ENCODE measurements at places on chromosomes 6 and 20.

- DNase-seq: peak; percentile 30
Measured at GRCh38 chr6:133092771-133093170, 148.4 kb upstream of the EYA4 start.

DNA sequence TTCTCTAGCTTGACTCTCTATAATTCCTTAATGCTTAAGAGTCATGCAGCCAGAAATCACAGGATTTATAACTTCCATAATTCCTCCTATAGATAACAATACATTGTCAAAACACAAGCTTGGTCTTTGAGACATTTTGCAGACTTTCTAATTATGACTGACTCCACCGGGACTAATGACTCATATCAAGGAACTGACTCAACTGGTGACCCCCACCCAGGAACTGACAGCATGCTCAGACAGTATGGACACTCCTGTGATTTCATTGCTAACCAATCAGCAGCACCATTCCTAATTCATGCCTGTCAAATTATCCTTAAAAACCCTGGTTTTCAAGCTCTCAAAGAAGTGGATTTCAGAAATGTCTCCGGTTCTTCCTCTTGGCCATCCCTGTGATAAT lies 670.5 kb upstream of the IMPG1 start:
- DNase-seq: no peak

- DNase-seq: no peak
Measured at GRCh38 chr6:79369026-79369425, 134.5 kb upstream of the HMGN3 start.

GRCh38 chr6:67748521-67748920 lies 886.6 kb upstream of the ADGRB3 start:
- DNase-seq: no peak

DNA sequence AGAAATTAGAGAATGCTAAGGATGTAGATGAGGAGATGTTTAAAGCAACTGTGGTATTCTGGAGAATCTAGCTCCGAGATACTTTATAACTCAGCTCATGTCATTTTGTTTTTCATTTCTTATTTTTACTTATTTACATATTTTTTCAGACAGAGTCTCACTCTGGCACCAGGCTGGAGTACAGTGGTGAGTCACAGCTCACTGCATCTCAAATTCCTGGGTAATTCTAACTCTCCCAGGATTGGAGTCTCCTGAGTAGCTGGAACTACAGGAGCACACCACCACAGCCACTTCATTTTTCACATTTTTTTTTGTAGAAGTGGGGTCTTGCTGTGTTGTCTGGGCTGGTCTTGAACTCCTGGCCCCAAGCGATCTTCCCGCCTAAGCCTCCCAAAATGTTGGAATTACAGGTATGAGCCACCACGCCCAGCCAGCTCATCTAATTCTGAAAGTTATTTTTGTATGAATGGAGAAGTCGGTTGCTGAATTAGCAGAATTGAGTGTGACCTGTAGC lies 94.3 kb upstream of the FAM8A1 start:
- DNase-seq: no peak

DNA sequence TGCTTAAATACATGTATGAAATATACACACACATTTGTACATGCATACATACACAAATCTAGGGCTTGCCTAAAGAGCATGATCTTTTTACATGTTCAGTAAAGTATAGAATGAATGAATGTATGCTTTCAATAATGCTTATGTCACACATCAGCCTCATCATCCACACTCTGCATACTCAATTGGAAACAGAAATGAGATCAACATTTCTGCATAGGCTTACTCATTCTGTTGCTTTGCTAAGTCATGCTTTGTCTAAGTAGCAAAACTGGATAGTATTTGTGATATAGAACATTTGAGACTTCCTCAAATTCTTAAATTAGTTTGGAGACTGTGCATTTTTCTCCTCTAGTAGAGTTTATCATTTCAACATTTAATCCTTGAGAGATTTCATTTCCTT lies 343.3 kb downstream of the ADGRB3 start:
- DNase-seq: no peak

- DNase-seq: no peak
Measured at GRCh38 chr6:145813285-145814034, 1.1 kb downstream of the FBXO30 start.

GRCh38 chr20:61755971-61756845 lies 309.5 kb downstream of the TAF4 start:
- no peak for DNase-seq

- no peak for DNase-seq
Measured at GRCh38 chr20:33992145-33992922, 1.4 kb upstream of the RALY start.

DNA sequence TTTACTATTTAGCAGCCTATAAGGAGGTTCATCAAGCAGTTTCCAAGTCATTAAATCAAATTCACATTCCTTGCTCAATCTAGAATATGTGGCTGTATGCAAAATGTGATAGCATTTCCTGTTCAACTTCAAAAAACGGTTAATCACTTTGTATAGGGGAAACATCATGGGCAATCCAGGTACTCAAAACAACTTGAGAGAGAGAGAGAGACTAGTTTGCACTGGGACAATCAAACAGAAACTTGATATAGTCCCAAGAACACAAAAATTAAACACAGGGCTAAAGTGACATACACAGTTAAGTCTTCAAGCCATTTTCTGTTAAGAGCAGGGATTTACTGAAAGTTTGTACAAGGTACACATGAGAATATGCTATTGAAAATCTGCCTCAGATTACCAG lies 7.4 kb downstream of the CPNE1 start:
- DNase-seq: no peak

DNA sequence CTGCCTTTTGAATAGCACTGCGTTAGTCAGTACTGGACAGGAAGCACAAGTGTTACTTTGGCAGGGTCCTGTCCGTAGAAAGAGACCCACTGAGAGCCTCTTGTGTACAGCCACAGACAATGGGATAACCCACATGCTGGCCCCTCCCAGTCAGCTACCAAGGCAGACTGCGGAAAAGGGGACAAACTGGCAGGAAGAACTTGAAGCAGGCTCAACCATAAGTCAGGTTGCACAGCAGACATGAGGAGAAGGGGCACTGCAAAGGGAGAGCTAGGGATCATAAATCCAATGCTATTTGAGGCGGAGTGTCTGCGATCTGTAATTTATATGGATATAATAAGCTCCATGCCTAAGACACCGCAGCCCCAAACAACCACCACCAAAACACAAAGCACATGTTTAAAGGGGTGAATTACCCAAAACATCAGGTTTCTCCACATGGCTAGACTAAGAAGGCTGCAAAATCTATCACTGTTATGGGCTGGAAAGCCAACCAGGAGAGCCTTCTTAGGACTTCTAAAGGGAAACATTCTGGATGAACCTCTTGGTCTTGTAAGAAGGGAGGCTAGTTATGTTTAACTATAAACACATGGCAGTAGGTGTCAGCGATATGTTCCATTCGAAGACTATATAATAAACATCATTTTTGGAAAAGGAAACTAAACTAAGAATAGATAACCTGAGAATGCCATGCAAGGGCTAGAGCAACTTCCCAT lies 141.7 kb downstream of the BACH2 start:
- DNase-seq: no peak

DNA sequence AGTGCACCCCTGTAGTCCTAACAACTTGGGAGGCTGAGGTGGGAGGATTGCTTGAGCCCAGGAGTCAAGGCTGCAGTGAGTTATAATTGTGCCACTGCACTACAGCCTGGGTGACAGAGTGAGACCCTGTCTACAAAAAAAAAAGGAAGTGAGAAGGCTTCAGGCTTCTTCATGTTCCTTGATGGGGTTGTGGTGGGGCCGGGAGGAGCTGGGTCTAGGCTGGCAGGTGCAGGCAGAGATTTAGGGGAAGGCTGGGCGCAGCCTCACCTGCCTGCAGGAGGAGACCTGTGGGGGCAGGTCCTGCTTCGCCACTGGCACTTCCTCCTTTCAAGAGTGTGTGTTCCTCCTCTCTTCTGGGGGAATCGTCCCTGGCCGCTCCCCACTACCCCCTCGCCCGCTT lies 63.9 kb downstream of the CHMP4B start:
- DNase-seq: no peak

DNA sequence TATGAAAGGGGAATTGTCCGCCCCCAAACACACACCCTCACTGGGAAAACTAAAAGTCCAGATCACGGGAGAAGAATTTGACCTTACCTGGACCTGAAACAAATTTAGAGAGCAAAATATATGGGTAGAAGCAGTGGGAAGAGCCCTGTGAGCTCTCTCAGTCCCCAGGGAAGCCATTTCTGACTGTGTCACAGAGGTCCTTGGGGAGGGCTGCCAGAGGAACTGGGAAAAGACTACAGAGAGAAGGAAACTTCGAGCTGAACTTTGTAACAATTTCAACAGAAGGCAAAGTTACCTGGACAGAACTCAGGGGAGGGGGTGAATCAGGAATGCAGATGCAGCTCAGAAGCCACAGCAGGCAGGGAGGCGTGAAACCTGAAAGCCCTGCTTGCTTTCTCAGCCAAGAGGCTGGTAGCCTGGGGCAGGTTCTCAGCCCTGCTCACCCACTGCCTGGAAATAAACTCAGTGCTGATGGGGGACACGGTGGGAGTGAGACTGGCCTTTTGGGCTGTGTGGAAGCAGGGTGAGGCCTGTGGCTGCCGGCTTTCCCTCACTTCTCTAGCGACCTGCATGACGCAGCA lies 163.8 kb downstream of the TMEM200A start:
- no peak for DNase-seq

DNA sequence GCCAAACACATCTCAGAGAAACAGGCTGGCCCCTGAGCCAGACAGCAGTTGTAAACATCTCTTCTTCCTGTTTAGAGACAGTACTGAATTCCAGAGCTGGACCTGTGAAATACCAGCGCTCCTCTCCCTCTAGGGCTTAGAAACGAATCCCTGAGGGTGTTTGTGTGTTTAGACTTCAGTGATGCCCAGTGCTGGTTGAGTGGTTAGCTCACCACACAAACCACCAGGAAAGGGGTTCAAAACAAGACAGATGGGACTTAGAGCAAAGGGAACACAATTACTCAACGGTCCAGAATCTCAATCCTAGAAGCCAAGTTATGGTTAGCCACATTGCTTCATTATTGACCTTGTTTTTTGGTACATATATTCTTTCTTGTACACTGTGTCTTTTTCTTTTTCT lies 108.7 kb upstream of the TMEM170B start:
- no peak for DNase-seq

DNA sequence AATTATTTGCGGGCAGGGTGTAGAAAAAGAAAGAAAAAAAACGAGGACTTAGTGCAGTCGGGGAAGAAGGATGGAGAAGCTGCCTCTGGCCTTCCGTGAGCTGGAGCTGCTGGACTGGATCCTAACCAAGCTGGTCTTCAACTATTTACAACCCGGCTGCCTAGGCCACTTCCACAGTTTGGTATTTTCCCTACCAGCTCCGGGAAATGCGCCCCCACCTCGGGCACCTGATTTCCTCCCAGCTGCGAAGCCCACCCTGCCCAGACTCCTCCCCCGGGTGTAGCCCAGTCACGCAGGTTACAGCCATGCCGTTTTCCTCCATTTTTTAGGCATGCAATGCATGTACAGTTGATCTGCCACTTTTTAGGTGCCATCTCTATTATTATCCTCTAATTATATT lies 21.2 kb downstream of the THEMIS start:
- peak; percentile 76 for DNase-seq

GRCh38 chr20:46558511-46558959 lies 8.1 kb upstream of the OCSTAMP start:
- no peak for DNase-seq

DNA sequence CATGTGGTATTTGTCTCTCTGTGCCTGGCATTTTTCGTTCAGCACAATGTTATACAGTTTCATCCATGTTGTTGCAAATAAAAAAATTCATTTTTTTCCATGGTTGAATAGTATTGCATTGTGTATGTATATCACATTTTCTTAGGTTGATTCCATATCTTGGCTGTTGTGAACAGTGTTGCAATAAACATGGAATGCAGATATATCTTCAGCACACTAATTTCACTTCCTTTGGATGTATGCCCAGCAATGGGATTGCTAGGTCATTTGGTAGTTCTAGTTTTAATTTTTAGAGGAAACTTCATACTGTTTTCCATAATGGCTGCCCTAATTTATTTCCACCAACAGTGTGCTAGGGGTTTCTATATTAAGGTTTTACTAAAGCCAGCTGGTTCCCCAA lies 52.6 kb downstream of the GFRAL start:
- DNase-seq: no peak

Measured in thymus (tissue), 14 donors.